HT1080 (cell line): ENCODE measurements at places on chromosomes 5 and 9. TPM values are rescaled to one million over a fixed set of nuclear protein-coding genes. Genes with fewer than 3 reads are reported as not detected.

CAMK4 gene
- total RNA-seq, result 28.0 and 35.4 TPM in 2 replicates

CCDC107 gene
- total RNA-seq, result 9.2 and 9.3 TPM in 2 replicates

CYSRT1 gene
- total RNA-seq, result 1.1 and 1.4 TPM in 2 replicates

SPATA31C1 gene
- not detected in 2 replicates for total RNA-seq
